ENCODE measurements at places on chromosomes 5 and 9.

DNA sequence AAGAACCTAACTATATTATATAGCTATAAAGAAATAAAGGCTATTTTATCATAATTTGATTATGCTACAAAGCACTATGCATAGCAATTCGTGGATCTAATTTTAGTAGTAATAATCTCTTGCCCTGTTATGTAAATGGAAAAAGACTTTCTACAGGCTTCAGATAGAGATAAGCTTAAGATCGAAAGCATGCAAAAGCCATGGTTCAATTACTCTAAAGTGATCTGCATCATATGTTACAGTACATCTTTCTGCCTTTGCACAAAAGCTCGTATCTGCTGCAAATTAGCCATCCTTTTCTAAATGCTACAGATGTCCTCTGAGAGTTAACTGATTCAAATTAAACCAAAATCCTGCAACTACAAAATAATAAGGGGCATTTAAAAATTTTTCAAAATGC, 234.8 kb upstream of the TMEM161B start:
- no peak for DNase-seq

DNA sequence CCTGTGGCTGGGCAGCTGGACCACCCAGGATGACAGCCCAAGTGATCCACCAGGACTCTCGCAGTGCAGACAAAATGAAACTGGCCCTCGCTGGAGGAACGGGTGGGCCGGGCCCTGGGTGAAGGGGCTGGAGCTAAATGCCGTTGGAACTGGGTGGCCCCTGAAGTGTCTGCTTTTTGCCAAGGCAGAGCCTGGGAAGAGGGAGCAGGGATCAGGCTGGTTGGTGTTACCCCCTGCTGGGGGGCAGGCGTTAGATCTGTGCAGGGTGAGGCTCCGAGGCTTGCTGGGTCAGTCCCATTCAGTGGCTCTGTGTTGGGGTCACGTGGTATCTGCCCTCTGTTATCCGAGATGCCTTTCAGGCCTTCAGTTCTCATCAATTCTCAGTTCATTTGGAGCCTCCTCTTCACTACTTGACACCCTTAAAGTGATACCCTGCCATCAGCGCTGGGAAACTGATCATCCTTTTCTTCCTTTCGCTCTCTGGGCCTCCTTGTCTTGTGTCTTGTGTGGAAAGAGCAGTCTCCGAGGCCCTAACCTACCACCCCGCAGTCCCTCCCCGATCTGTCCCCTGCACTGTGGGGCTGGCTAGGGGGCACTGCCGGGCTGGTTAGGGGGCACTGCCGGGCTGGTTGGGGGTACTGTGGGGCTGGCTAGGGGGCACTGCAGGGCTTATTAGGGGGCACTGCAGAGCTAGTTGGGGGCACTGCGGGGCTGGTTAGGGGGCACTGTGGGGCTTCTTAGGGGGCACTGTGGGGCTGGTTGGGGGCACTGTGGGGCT, 37.3 kb downstream of the COL5A1 start:
- no peak for DNase-seq

- DNase-seq: no peak
These were observed 7.7 kb downstream of the LHFPL2 start for GRCh38 chr5:78640662-78641474.

DNA sequence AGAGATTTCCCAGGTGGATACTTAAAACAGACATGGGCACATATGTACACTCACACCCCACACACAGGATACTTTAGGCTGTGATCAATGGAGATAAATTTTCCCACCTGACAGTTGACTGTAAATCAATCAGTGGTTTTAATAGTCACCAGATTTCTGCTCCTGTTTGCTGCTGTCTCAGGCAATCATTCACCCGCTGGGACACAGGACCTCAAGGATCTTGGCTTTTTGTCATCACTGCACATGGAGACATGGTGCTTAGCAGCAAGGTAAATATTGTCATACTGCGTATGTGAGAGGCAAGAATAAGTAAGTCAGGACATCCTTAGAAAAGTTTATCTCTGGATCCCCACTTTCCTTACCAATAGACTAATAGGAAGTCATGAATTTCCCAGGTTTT, 60.8 kb upstream of the KLF9 start:
- no peak for DNase-seq

GRCh38 chr5:122879076-122879475, 33.7 kb downstream of the SNX24 start:
- no peak for DNase-seq

DNA sequence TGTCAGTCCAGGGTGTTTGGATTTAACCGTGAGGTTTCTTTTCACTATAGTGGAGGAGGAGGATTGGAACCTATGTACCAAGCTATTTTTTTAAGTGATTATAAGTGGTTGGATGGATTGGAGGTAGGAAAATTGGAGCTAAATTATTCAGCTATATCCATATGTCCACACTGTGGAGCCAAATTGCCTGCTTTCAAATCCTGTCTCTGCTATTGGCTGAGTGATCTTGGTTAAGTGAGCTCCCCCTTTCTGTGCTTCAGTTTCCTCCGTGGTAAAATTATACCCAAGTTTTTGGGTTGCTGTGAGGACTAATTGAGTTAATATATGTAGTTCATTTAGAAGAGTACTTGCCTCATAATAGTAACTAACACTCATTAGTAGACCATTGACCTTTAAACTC, 2.5 kb downstream of the CENPP start:
- DNase-seq: no peak

DNA sequence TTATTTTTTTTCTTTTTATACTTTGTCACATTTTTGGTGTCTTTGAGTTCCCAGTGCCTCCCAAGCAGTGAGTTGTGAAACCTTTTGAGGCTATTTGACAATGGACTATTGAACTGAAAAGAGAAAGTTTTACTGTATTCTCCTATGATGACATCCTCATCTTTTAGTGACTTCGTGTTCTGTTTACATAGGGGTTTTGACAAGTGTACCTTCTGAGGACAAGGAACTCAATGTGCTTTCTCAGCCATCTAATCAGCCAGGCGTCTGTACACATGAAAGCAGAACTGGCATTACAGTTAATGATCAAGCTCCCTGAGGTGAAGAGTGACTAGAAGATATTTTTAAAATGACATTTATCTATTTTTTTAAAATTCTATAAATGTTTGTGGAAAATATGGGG, 175.5 kb downstream of the ANXA1 start:
- no peak for DNase-seq

DNA sequence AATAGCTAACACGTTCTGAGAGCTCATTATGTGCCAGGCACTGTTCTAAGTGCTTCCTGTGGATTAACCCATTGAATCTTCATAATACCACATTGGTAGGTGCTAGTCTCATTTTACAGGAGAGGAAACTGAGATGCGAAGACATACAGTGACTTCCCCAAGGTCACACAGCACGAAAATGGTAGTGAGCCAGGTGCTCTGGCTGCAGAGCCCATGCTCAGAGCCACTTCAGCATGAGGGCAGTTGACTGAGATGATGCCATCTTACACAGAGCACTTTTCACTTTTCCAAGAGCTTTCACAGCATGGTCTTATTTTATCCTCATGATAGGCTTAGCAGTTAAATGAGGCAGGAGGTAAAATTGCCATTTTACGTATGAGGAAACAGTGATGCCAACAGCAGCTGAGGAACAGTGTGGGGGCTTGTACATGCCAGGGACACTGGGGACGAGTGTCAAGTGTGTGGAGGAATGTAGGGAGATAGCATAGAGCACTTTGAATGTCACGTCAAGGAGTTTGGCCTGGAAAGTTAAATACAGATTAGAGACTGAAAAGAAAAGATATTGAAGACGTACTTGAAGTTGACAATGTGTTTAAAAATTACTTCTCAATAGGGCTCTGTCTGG, 180.0 kb downstream of the KIF4B start:
- no peak for DNase-seq

GRCh38 chr5:3845230-3845629, 249.6 kb downstream of the IRX1 start:
- DNase-seq: no peak

DNA sequence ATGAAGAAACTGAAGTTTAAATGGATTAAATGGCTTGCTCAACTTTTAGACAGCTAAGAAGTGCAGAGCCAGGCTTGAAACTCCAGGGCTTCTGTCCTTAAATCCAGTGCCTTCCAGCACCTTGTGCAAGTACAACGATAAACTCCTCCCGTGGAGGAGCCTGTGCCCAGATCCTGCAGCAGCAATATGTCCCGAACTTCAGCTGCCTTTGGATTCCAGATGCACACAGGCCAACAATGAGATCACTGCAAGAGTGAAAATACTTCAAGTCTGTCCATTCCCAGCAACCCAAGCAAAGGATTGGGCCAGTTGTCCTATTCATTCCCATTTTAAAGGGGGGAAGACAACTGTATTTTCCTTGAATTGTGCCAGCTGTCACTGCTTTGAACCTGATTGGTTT, 199.6 kb downstream of the CRB2 start:
- no peak for DNase-seq

- DNase-seq: no peak
These were observed 57.4 kb downstream of the PSMB7 start for GRCh38 chr9:124357721-124358361.

DNA sequence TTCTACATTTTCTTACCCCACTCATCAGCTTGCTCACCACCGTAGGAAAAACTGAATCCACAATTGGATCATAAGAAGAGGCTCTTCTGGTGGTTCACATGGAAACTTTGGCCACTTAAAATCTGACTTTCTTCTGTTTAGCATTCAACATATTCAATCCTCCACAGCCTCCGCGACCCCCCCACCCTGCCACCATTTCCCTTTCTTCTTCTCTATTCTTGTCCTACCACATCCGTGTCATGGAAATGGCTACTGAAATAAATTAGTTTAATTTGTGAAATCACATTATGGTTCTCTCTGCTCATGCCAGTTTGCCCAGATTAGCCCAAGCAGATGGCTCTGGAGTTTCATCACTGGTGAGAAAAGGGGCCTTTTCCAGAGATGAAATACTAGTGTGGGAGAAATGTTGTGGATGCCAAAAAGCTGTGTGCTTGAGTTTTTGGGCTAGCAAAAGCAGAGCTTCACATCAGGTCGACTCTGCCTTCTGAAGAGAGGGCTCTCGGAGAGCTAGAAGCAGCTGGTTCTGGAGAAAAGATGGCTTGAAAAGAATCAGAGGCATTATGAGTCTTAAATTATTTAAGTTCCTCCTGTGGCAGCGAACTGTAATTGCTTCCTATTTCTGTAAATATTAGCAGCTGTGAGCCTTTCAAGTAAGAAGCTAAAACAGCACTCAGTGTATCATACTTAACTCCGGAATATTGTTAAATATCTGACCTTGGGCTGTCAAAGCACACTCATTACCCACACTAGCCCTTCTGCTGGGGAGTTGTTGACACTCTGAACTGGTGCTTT, 107.1 kb downstream of the MAT2B start:
- no peak for DNase-seq

DNA sequence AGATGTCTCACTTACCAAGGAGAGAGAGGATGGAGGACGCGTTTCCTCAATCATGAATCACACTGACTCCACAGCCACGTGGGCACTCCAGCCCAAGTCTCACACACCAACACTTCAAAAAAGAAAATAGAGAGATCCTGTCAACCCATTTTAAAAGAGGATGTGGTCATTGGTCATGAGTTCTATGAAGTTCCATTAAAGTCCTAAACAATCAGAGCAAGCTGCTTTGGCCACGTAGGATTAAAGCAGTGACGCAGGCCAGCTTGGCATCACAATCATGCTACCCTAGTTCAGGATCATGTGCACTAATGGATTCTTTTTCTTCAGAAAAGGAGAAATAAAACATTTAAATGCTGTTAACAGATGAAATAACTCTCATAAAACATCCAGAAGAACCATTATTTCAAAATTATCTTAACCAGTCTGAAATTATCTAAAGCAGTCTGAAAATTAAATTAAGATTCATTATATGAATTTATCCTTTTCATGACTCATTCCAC, 108.1 kb downstream of the SEMA5A start:
- no peak for DNase-seq

DNA sequence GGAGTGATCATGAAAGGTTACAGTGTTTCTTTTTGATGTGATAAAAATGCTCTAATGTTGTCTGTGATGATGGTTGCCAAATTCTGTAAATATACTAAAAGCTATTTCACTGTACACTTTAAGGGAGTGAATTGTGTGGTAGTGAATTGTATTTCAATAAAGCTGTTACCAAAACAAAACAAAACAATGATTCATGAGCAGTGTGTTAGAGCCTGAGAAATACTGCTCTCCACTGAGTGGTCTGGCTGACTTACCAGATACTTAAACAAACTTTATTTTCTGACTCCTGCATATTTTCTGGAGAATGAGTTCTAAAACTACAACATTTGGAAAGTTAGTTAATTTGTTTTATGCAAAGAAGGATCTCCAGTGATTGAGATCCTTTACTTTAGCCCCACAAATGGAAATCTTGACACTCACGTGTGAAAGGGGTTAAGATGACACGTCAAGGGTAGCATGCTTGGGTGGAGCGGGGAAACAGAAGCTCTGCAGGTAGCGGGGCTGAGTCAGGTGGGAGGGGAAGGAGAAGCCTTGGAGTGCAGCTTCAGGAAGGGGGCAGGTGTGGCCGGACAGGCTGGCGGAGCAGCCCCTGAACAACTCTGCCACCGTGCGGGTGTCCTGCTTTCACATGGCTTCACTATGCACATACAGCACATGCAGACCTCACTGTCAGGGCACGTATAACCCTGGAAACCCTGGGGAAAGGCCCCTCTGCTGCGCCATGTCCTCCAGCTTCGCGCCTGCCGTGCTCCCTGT, 256.7 kb downstream of the IRX1 start:
- no peak for DNase-seq

DNA sequence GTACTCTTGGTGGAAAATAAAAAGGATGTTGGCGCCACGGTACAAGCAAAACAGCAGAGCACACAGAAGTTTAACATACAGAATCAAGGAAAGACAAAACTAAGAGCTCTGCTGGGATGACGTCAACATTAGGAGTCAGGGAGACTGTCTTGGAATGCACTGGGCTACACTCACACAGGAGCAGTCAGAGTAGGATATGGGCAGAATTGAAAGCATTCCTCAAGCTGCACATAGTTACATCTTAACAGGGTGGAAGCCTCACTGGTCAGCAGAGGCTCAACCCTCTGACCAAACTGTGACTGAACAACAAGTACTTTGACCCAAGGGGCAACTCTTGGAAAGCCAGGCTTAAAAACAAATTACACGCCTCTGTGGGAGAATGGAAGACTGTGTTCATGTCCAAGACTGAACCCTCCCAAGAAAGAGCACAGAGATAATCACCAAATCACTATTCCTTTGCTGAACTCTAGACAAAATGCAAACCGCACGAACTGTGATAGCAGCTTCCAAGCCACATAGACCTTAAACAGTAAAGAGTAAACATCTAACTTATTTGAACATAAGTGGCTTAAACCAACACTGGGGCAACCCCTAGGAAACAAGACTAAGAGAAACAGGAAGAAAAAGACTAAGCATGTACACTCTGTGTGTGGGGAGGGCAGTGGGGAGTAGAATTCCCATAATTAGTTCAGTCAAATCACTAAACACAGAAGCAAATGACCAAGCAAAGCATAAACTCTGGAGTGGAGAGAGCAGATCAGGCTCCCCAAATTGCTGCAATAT, 772.7 kb downstream of the PRELID2 start:
- no peak for DNase-seq

Data from stimulated activated CD4-positive, alpha-beta T cell treated with anti-CD3 and anti-CD28 coated beads, Interleukin-4, amount 100 ng/mL, for 4 hours (primary cell).